ENCODE measurements at places on chromosomes 1 and 21.

DNA sequence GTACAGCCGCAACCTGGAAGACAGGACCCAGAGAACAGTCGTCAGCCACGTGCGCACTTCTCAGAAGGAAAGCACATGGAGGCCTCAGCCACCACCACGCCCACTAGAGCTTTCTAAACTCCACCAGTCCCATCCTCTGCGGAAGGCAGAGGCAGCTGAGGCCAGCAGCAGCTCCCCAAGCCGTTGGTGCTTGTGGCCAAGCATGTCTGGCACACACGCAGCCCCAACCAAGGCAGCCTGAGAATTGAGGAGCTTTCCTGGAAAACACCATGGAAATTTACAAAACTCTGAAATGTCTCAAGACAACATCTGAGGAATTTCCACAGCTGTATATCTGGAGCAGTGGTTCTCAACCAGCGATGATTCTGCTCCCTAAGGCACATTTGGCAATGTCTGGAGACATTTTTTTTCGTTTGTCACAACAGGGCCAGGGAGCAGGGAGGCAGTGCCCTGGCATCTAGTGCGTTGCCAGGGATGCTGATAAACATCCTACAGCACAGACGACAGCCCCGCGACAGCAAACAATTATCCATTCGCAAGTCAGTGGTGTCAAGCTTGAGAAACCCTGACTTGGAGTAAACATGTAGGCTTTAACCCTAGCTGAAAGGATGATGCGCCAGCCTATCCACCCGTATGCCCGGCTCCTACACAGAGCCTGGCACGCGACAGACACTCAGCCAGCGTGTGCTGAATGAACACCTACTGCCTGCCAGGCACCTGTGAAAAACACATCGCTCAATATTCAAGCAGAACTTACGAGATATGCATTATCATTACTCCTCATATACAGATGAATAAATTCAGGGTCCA is 24.7 kb downstream of the NPHP4 start:
- no peak for DNase-seq

DNA sequence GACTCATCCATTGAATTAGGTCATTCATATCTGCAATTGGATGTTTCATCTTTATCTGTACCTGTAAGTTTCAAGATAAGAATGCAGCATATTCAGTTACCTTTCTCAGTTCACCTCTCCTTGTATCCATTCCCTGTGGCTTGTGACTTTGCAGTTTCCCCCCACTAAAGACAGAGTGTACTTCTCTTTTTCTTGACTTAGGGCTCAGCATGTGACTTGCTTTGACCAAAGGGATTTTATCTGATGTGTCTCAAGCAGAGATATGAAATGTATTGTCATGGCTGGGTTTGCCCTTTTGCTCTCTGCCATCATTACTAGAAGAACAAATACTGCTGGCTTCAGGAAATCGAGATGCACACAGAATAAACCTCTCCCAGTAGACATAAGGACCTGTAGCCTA is 754.8 kb downstream of the ADGRL2 start:
- DNase-seq: no peak

DNA sequence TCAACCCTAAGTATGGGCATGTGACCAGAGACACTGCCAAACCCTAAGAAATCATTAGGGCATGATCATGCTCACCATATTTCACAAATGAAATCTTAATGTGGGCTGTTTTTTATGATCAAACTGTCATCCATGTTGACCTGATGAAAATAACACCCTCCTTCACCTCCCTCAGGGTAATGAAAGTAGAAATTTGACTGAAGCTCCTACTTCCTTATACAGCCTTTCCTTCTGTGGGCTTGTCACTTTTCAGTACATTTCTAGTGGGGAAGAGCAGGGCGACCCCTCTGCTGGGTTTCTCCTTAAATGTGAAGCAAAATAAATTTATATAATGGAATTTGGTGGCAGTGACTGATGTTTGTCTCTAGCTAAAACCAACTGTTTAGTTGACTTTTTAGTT is 25.9 kb downstream of the IVNS1ABP start:
- no peak for DNase-seq

GRCh38 chr1:152926091-152926490 is 17.7 kb downstream of the IVL start:
- DNase-seq: no peak

GRCh38 chr1:92877081-92877711 is 45.4 kb downstream of the RPL5 start:
- DNase-seq: no peak

- DNase-seq: no peak
These were observed 28.0 kb upstream of the VANGL1 start for GRCh38 chr1:115613767-115614166.

DNA sequence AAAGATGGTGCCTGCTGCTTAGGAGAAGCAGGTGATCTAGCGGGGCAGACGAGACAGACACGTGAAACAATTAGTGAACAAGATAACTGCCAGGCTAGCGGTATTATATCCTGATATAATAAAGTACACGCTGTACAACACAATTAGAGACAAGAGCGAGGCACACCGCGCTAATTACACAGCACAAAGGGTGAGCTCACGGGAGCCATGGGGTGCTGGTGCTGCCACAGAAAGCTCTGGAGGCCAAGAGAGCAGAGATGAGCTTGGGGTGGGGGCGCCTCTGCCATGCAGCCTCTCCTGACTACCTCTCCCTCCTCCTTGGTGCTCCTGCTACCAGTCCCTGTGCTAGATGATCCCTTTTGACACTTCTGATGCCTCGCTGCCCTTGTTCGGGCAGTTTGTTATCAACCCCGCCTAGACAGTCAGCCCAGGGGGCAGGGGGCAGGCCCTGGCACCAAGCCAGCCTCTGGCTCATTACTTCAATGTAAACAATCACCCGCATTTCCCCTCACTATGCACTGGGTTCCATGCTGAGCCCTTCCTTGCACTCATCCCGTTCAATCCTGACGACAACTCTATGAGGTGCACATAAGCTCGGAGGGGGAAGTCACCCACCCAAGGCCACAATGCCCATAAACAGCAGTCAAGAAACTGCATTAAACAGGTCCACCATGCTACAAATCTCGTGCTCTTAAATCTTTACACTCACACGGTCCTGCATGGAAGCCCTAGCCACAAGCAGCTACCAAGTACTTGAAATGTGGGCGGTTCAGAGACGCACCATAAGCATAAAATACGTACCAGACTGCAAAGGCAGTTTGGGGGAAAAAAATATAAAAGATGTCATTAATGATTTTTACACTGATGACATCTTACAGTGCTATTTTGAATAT is 103.0 kb downstream of the SSBP3 start:
- no peak for DNase-seq

DNA sequence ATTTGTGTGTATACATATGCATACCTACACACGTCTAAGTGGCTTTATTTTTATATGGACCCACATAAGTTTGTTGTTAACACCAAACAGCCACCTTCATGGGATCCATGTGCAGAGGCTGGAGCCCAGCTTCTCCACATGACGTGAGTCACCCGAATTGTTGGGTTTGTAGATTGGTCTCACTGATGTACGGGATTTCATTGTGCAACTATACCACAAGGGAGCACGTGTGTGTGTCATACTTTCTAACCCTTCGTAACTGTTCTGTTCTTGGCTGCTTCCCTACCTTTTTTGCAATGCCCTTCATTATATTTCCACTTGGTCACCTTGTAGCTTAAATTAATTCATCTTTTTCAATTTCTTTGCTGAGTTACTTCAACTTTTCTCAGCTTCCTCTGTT is 21.0 kb downstream of the SPRTN start:
- DNase-seq: no peak

DNA sequence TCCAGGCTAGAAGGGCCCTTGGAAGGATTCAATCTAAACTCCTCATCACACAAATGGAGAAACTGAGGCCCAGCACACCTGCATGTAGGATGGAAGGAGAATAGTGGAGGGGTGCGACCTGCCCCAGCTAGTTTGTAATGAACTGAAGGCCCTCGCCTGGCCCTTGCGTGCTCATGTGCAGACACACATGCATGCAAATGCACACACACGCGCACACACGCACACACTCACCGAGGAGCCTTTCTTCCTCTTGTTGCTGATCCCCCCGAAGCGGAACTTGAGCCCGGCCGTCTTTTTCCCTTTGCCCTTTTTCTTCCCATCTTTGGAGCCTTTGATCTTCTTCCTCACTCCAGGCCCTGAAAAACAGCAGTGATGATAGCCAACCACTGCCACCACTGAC is 27.9 kb downstream of the CHD5 start:
- no peak for DNase-seq

- DNase-seq: no peak
These were observed 23.5 kb upstream of the KCNAB2 start for GRCh38 chr1:6022193-6022592.

DNA sequence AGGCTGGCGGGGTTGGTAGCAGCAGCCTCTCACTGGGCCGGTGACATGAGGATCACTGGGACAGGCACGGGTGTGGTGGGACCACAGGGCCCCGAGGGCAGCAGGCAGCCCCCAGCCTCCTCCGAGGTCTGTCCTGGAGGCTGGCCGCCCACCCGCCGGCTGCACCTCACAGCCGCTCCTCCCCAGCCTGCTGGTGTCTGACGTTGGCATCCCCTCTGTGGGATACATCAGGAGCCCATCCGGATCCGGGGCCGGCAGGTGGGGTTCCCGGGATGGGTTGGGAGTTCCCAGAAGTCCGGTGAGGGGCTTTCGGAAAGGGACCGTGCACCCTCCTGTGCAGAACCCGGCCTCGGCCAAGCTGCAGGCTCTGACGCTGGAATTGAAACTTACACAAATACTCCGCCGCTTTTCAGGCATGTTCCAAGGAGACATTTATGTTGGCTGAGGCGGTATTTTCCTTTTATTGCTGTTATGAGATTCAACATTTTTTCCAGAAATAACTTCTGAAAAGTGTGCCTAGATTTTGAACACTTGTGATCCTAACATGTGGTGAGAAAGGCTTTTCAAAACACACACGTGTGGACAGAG is 142.1 kb upstream of the ARHGEF16 start:
- DNase-seq: no peak

DNA sequence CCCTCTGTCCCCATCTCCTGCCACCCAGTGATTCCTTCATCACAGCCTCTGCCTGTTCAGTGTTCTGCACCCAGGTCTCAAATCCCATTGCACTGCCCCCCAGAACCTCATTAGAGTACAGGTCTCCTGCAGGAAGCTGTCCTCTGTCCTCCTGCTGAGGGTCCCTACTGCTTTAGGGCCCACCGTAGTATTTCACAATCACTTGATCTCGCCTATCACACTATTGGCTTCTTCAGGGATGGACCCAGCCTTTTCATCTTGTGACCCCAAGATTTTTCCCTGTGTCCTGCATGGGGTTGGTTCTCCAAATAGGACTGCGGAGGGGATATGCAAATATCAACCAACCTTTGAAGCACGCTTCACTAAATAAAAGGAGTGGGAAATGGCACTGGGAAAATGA is 331.1 kb upstream of the AJAP1 start:
- no peak for DNase-seq

DNA sequence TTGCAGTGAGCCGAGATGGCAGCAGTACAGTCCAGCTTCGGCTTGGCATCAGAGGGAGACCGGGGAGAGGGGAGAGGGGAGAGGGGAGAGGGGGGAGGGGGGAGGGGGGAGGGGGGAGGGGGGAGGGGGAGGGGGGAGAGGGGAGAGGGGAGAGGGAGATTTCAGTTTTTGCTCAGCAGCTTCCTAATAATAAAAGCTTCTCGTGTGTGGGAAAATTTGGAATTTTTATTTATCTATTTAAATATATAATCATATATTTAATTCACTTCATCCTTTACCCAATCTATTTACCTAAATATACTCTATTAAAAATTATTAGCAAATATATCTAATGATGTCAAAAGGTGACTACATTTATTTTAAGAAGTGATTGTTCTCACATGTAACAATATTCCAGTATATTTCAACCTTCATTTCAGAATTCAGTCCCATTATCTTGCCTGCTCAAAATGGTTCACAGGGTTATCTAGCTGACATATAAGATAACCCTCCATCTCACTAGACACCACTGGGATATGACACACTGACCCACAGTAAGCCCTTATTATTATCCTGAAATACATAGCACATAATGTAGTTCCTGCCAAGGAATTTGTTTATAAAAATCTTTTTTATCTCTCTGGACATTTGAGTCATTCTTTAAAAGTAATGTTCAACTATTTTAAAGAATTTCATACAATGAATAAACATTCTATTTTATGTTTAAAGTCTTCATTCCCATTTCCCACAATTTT is 105.9 kb downstream of the GPATCH2 start:
- no peak for DNase-seq

DNA sequence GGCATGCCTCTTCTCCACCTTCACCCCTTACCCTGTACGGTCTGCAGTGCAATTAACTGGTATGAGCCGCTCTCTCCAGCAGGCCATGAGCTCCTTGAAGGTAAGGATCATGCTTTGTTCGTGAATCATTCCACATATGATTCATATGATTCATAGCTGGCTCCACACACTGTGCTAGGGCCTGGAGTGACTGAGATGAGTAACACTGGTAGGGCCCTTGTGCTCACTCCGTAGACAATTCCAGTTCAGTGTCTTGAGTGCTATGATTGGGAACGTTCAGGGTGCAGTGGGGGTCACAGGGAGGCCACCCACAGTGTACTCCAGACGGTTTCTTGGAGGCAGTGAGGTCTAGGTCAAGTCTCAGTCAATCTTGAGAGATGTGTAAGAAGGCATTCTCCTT is 239.8 kb downstream of the LMX1A start:
- DNase-seq: no peak

GRCh38 chr1:212491454-212491853 is 58.7 kb downstream of the NENF start:
- DNase-seq: no peak

DNA sequence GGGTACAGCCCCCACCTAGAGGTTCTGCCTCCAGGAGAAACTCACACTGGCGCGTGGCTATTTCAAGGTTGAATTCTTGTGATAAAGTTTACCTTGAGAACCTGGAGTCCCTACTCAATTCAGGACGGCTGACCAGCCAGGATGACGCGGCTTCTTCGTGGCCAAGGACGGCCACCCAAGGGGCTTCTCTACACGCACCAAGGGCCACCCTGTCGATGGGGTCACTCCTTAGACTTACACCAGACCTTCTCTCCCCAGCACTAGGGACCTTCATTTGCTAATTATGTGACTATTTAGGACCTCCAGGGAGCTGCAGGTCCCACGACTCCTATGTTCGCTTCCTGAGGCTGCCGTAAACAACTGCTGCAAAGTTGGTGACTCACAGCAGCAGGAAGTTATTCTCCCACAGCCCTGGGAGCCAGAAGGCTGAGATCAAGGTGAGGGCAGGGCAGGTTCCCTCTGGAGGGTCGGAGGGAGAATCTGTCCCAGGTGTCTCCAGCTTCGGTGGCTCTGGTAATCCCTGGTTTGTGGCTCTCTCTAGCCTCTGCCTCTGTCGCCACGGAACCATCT is 135.9 kb downstream of the NPHP4 start:
- no peak for DNase-seq

Measured in CD4-positive, alpha-beta memory T cell (primary cell).